ENCODE measurements at places on chromosomes 5 and 9.

- peak; percentile 99 for DNase-seq
These were observed at the start of gene CEP120 for GRCh38 chr5:123423278-123424149. CEP120 (minus strand) TSS chr5:123423403; CDS start chr5:123422998, 405 bp downstream.

- DNase-seq: no peak
These were observed 227.3 kb upstream of the GLRA1 start for GRCh38 chr5:152151940-152152339.

- DNase-seq: peak; percentile 16
These were observed 45.0 kb upstream of the SH3PXD2B start for GRCh38 chr5:172499287-172499686.

DNA sequence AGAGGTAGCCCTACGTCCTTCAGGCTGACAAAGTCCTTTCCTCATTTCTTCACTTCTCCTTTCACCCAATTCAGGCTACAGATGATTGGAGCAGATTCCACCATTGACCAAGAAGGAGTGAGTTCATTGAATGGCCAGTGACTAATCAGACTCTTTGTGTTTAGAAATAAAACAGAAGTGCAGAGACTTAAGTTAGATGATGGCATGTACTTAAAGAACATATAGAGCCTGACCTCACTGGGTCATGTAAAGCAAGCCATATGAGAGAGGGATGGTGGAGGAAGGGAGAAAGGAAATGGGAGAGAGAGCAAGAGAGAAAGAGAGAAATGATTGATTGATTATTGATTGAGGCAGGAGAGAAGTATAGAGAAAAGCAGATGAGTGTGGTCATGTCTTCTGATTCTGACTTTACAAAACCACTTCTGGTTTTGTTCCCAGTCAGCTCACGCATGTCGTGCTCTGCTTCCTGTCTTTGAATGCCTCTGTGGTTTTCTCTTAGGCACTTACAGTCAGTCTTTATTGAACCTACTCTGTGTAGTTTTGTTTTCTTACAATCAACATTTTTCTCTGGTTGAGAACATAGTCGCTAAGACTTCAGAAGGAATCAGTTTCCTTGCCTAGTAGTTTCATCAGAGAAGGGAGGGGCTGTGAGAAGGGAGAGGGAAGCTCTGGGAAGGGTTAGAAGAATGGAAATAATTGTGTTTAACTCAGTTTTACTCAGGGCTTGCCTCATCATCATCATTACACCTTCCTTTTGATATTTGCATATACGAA lies 149.2 kb upstream of the KLF9 start:
- no peak for DNase-seq

GRCh38 chr9:92730897-92731296 lies 33.7 kb downstream of the BICD2 start:
- DNase-seq: peak; percentile 22

DNA sequence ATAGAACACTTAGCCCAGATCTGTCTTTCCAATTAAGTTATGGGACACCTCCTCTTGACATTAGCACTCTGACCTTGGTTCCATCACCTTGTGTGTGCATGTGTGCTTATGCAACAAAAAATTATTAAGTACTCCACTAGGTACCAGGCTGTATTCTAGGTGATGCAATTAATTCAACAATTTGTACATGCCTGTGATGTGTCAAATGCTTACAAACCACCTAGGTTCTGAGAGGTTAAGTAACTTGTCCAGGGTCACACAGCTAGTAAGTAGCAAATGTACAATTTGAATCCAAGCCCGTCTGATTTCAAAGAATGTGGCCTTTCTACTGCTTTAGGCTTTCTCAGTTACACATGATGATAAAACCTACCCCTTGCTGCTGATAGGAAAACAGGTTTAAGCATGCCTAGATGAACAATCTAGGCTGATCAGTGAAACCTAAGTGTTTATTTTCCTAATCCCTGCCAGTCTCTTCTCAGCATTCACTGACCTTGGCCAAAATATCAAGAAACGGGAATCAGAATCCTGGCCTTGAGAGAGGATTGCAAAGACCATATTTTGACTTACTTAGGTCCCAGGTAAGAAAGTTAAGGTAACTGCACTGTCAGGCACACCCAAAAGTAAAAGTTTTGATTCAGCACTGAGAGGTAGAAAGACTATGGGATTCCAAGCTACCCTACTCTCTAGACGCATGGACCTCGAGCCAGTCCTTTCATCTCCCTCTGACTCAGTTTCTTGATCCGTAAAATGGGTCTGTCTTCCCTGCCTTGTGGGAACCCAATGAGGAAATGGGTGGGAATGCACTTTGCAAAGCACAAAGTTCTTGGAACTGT lies 1.0 kb downstream of the TBC1D2 start:
- no peak for DNase-seq

- no peak for DNase-seq
These were observed 13.0 kb downstream of the PTGES2 start for GRCh38 chr9:128114326-128115186.

DNA sequence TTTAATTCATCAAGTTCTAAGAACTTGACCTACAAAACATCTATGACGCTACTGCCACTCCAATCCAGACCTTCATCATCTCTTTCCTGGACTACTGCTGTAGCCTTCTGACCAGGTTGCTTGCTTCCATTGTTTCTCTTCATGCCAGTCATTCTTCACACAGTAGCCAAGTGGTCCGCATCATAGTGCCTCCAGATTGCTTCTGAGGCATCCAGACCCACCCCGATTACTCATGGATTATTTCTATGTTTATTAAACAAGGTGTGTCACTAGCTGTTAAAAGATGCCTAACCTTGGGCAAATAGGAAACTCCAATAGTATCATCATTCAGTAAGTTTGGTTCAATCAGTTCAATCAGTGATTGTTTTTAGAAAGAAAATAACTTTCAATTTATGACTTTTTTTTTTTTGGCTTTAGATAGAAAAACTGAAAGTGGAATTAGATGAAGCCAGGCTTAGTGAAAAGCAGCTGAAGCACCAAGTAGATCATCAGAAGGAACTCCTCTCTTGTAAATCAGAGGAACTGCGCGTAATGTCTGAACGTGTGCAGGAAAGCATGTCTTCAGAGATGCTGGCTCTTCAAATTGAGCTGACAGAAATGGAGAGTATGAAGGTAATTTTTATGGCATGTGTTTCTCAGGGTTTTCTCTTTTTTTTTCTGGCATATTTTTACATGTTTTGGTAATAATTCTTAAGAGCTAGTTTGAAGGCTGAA lies 9.5 kb downstream of the SPDL1 start:
- DNase-seq: no peak

DNA sequence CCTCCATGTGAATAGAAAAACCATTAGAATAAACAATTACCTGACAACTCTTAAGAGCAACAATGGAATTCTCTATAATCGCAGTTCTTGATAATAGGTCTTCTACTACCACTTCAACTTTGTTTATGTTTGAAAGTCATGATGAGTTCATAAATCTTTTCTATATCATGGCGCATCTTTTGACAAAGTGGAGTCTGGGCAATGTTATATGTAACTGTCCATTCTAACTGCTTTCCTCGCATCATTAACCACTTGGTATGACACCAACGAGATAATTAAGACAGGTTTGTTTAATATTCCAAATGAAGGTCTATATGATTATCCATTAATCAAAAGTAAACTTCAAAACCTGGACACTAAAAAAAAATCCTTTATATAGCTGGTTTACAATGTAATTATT lies 272.0 kb downstream of the DENND1A start:
- no peak for DNase-seq

- no peak for DNase-seq
These were observed 214.7 kb upstream of the NR4A3 start for GRCh38 chr9:99606957-99607356.

- no peak for DNase-seq
These were observed 11.7 kb upstream of the OR13D1 start for GRCh38 chr9:104682642-104683041.

DNA sequence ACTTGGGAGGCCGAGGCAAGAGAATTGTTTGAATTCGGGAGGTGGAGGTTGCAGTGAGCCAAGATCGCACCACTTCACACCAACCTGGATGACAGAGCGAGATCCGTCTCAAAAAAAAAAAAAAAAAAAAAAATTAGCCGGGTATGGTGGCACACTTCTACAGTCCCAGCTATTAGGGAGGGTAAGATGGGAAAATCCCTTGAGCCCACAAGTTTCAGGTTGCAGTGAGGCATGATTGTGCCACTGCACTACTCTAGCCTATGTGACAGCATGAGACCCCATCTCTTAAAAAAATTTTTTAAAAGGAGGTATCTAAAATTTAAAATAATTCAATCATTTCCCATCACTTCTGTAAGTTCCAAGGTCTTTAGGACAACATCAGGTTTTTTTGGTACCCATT lies 26.0 kb downstream of the PSIP1 start:
- DNase-seq: no peak

- DNase-seq: no peak
These were observed 2.9 kb downstream of the NPDC1 start for GRCh38 chr9:137042751-137043727.

- no peak for DNase-seq
These were observed 613.6 kb upstream of the KLF4 start for GRCh38 chr9:108103046-108103693.

DNA sequence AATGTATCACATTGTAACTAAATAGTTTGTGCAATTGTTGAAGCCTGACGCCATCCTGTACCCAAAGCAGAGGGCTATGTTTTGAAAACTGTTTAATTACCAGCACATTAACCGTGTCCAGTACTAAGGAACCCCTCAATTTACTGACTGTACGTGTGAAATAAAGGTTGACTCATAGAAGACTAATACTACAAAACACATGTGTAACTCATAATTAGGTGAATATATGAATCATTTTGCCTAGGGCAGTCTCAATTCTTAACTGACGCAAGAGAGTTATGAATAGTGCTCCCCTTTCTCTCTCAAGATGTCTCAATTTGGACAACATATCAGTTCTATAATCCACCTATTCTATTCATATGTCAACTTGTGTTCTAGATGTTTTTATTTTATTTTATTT lies 558.4 kb downstream of the PRDM9 start:
- DNase-seq: no peak

DNA sequence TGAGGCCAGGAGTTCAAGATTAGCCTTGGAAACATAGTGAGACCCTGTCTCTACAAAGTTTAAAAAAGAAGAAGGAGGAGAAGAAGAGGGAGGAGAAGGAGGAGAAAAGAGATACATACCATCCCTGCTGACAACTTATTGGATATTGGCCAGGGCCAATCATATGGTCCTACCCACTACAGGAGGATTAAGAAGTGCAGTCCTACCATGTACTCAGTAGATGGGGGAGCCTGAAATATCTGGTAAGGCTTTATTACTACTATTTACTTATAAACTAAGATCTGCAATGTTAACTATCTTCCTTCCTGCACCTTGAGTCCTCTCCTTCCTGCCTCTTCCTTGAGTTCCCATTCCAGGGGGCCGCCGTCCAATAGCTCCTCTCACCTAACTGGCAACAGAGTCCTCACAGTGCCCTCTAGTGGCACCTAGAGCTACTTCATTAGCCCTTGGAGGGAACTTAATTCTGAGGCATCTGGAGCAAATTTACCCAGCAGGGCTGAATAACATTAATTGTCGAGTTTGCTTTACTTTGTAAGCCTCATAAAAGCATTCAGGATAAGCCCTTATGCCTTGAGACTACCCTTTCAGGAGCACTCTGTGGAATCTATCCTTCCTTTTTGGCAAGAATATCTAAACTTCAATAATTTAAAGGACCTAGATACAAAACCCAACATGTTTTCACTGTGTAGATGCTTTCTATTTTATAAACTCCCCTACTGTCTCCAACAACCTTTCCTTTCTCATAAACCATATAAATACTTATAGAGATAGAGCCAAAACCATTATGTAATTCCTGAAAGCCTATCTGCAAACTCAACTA lies 39.1 kb upstream of the RANBP6 start:
- DNase-seq: no peak

- DNase-seq: no peak
These were observed 407.1 kb upstream of the PAPPA start for GRCh38 chr9:115746496-115746895.

- DNase-seq: no peak
These were observed 149.9 kb upstream of the FBN2 start for GRCh38 chr5:128687930-128688329.

DNA sequence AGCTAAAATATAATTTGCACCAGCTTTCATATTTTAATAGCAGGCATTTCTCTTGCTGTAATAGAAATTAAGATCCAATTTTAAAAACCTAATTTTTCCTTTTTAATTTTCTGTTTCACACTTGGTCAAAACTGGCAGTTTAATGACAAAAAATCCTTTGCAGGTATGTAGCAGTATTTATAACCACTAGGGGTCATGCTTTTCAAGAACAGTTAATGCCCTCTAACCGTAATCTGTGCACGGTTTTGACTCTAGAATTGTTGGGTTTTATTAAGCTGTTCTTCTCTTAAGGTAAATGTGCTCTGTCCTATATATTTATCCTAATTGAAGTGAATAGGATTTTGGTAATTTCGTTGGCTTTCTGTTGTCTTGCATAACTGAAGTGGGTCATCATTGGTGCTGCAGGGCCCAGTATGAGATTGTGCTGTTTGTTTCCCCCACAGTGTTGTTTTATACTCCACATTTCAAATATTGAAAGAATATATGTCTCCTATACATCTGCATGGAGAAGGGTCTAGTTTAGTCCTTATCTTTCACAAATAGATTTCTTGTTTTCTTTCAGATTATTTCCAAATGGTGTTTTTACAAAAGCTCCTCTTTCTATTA lies 107.4 kb downstream of the SCAMP1 start:
- DNase-seq: no peak

DNA sequence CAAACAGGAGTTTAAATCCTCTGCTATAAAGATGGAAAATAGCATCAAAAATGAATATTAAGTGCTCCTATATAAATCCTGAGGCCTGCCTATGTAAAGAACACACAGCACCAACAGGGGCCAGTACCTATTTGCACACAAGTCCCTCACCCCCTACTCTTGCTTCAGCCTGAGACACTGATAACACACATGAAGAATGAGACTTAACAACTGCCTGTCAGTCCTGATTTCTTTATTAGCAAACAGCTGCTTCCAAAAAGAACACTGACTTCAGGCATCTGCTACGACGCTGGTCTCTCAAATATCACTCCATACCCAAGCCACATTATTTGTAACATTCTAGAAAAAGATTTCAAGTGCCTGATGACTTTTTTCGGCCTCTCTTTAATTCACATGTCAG lies 55.5 kb downstream of the MYO10 start:
- DNase-seq: no peak

DNA sequence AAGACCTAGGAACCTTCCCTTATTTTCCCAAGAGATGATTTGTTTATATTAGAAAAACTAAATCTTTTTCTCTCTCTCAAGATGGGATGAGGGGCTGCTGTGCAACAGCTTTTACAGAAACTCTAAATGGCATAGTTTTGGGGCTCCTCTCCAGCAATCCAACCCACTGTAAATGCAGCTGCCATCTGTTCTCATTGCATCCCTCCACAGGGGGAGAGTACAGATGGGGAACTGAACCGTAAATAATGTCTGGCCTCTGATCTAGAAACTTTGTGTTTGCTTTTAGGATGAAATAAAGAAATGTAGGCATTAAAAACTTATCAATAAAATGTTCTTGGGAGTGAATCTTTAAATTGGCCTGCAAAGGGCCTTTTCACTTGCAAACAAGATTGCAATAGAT lies 291.4 kb downstream of the MCTP1 start:
- DNase-seq: no peak

- DNase-seq: no peak
These were observed 11.5 kb upstream of the FAM120AOS start for GRCh38 chr9:93464876-93465275.

- no peak for DNase-seq
These were observed 694.8 kb downstream of the SEMA5A start for GRCh38 chr5:8851101-8851500.

All from coronary artery (tissue), 2 donors.